ENCODE measurements at places on chromosomes 2 and 18.

DNA sequence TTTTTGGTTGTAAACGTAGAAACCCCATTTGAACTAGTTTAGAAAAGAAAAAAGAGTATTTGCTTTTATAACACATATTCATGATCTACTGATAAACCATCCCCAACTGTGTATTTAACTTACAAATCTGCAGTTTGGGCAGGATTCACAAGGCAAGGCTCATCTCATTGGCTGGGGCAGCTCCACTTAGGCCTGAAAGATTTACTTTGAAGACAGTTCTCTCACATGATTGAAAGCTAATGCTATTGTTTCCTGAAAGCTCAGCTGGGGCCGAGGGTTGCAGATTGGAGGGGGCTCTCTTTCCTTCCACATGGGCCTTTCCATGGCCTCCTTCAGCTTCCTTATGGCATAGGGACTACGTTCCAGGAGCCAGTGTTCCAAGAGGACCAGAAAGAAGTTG, 47.4 kb downstream of the ARHGAP15 start:
- no peak for DNase-seq

DNA sequence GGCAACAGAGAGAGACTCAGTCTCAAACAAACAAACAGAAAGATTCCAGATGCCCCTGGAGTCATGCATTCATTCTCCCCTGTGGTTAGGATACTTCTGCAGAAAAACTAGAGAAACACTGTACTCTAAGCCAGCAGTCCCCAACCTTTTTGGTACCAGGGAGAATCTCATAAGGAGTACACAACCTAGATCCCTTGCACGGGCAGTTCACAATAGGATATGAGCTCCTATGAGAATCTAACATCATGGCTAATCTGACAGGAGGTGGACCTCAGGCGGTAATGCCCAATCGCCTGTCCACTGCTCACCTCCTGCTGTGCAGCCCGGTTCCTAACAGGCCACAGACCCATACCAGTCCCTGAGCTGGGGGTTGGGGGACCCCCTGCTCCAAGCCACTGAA, 18.3 kb downstream of the PSME4 start:
- DNase-seq: no peak

DNA sequence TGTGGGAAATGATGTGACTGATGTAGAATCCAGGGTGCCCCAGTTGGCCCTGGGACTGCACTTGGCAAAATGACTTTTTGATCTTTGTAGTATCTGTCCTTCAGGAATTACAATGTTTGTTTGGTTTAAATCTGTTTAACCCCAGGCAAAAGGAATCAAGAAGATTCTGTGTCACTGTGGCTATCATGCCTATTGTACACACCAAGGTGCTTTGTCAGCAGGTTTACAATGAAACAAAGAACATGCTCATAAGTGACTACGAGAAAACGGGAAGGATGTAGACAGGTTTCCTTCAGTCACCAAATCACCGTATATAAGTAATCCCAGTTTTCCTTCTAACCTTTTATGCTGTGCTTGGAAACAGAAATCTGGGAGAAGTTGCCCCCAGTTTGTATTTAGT, 109.5 kb downstream of the RTN4 start:
- no peak for DNase-seq

DNA sequence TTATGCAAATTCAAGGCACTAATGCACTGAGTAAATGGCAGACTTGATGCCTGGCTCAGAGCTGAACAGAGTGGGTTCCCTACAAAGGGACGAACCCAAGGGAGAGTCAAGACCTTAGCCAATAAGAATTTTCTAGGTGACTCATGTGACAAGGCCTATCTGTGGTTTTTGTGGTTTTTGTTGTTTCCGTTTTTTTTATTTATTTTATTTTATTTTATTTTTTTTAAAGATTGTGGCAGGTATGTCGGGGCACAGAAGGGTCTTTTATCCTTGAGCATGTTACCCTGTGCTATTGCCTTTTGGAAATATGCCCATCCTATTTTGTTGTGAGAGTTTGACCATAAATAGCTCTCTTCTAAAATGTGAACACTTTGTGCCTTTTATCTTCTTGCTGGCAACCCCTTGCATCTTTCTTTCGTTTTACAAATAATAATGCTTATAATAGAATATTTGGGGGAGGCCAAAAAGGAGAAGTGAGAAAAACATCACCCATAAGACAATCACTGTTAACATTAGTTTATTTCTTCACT, 113.4 kb upstream of the AQP4 start:
- no peak for DNase-seq

DNA sequence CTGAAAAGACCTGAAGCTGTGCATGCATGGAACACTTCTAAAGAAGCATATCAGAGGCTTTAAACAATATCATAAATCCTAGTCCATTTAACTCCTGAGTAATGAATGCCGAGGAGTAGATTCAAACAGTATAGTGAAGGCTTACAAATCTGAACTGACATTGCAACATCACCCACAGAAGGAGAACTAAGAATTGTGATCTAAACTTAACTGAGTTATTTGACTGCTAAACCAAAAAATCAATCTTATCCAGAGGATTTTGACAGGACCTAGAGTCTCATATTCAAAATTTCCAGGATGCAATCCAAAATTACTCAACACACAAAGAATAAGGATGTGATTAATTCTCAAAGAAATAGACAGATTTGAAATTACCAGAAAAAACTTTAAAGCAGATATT, 181.0 kb downstream of the SLC39A10 start:
- no peak for DNase-seq

DNA sequence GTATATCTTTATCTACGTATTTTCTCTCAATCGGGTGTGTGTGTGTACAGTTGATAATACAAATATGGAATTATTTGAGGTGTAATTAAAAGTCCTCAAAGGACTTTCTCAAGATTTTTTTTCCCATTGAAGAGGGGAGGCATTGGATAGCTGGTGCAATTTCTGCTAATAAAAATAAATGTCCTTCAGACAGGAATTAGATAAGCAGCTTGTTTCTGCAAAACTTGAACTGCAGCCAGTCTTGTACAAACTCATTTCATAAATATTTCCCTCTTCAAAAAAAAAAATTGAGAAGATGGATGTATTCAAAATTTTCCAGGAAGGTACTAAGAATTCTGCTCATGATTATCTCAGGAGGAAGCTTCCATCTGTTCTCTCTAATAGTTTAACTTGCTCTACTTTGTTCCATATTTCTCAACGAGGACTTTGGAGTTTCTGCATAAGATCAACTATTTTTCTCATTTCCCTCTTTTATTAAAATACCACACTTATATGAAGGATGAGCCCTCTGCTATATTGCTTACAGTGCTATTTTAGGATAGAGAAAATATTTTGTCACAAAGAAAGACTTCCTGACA, 33.0 kb upstream of the GLS start:
- no peak for DNase-seq

DNA sequence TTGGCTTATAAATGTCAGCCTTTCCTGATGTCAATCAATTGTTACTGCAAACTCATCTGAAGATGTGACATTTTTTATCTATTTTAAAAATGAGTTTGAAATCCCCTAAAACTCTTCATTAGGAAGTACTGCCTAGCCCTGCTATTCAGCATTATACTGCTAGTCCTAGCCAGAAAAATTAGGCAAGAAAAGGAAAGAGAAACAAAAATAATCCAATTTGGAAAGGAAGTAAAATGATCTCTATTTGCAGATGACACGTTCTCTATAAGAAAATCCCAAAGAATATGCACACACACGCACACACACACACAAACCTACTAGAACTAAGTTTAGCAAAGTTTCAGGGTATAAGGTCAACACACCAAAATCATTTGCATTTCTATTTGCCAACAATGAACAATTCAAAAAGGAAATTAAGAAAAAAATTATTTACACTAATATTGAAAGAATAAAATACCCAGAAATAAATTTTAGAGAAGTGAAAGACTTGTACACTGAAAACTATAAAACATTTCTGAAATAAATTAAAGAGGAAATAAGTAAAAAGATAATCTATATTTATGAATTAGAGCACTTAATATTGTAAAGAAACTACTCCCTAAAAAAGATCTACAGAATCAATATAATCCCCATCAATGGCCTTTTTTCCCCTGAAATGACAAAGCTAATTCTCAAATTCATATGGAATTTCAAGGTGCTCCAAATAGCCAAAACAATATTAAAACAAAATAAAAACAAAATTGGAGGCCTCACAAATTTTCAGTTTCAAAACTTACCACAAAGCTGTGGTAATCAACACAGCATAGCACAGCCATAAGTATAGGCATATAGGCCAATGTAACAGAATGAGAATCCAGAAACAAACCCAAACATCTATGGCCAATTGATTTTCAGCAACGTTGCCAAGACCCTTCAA, 433.7 kb upstream of the TRIB2 start:
- DNase-seq: no peak

DNA sequence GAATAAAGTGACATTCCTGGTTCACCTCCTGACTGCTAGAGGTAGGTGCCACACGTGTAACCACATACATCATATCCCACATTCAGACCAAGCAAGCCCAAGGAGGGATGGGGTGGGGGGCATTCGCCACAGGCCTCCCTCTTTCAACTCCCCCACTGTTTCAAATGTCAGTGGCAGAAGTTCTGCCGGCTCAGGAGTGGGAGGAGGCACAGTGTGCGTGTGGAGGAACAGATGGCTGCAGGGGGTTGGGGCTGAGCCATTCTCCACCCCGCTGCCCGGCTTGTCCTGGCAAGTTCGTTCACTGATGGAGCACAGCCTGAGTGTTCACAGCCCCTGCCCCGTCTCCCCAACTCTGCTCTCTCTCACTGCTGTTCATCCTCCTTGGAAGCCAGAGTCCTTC, 75.4 kb upstream of the TANC1 start:
- no peak for DNase-seq

DNA sequence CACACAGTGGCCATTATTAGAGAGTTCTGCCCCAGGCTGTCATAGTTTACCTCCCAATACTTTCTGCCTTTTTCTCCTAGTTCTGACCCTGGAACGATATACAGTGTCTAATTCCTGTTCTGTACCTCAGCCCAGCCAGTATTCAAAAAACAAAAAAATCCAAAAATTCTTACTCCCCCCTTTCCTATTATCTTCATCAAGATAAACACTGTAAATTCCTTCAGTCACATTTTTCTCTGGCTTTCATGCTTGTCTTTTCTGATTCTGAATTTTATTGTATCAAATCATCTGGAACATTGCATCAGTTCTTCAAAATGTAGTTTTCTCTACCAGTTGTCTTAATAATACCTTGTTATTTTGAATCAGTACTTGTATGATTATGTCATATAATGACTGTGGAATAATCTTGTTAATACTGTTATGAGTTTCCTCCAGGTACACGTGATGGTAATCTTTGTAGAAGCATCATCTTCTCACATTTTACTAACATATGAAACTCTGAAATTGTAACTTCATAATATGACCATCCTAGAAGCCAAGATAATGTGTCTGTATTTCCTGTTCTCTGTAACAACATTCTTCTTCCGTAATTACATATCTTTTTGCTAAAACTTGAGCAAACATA, 79.0 kb upstream of the NOSTRIN start:
- DNase-seq: no peak

GRCh38 chr18:25561918-25562317, 210.0 kb upstream of the ZNF521 start:
- DNase-seq: no peak

- DNase-seq: no peak
These were observed 347.7 kb downstream of the KIAA1328 start for GRCh38 chr18:37176621-37176934.

DNA sequence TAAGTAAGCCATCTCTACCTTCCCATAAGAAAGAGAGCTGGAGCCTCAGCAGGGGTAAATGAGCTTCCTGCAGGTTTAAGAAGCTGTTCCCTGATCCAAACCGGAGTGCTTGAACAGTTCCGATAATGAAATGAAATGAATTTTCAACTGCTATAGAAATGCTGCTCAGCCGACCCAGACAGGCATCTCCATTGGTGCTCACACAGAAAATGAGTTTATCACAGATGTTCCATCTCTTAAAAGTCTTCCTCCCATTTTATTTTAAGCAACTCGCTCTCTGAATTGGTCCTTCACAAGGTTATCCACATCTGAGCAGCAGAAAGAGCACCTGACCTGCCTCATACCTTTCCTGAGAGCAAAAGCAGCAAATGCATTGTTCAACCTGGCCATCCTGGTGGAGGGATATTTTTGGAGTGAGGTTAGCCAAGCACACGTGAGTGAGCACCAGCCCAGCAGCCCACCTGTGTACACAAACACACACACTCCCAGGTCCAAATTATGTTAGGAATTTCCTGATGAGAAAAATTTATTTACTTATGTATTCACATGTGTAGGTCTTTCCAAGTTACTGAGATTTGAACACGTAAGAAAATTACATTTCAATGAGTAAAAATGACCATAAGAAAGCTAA, 42.2 kb upstream of the CCDC68 start:
- DNase-seq: no peak

DNA sequence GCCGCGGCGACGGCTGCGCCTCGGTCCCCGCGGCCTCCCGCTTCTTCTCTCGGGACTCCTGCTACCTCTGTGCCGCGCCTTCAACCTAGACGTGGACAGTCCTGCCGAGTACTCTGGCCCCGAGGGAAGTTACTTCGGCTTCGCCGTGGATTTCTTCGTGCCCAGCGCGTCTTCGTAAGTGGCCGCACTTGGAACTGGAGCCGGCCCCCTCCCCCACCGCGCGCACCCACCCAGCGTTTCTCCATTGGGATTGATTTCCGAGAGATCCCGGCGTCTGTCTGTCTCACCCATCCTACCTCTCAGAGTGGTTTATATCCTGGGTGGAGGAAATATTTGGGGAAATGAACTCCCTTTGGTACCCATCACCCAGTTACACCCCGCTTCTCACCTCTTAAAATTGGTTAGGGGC, 498 bp downstream of the ITGAV start:
- no peak for DNase-seq

GRCh38 chr2:43104763-43105162, 121.6 kb downstream of the ZFP36L2 start:
- DNase-seq: no peak

DNA sequence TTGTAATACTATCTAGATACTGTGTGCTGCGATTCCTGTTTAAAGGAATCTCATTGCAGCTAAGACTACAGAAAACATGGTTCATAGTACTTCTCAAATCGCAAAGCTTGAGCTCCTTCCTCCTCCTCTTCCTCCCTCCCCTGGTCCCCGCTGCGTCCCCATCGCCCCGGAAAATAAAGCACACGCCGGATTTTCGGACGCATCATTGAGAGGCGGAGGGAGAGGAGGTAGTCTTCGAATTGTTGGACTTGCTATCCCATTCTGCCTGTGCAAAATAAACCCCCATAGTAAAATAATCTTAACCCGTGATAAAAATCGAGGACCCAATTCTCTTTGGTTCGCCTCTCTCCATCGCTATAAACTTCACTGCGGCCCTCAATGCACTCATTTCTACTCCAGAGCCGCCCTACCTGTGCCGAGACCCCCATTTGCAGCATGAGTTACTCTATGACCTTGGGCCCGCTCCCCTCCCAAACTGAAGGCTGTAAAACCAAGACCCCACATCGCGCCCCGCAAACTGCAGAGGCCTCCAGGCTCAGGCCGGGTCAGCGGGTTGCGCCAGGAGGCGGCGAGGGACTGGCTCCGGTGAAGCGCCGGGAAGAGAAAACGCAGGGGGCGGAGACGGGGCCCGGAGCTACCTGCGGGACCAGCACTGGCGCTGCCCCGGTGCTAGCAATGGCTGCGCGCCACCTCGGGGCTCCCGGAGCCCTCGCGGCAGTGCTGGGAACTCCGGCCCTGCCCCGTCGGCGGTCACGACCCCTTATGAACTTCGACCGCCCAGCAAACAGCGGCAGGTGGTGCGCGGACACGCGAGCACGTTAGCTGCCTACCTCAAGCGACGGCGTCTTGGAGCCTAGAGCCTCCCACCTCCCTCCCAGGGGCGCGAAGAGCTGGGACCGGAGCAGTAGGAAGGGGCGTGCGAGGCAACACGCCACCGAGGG, 649 bp downstream of the ESCO1 start:
- DNase-seq: no peak
